ENCODE measurements at places on chromosomes 13 and 19.
A peak's percentile ranks its signal among the peaks of the same experiment; 100 is the strongest.

DNA sequence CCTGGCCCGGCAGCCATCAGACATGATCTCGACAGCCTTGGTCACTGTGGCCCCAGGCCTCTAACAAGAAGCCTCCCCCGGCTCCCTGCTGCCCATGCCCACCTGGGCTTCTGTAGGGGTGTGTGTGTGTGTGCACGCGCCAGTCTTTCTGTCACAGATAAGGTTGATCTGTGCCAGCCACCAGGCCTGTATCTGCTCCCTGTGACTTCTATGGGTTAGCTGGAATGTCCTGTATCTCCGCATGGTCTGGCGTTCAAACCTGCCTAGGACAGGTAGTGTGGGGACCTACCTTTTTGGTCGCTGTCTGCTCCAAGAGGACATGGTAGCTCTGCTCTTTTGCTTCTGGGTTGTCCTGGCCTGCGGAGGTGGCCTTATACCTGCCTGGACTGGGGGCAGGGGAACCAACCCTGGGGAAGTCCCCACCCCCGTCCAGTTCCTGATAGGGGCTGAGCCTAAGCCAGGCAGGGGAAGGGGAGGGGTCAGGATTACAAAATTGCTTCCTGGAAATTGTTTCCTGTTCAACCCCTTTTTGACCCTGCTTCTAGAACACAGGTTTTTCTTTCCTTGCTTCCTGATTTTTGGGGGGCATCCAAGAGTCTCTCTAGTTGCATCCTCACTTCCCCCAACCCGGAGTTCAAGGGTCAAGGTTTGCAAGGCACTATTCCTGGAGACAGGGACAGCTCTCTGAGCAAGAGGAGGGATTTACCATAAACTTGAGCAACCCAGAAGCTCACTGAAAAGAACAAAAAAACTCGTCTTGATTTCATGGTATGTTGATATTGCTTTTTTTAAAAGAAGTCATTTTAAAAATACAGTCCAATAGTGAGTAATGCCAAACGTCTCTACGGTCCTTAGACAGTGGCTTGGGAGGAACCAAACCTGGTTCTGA lies at the start of gene LRG1:
LRG1 (minus strand) TSS at position 344 of the 889 bp plus-strand sequence; CDS start at position 321, 23 bp downstream.
- DNase-seq, result no peak

DNA sequence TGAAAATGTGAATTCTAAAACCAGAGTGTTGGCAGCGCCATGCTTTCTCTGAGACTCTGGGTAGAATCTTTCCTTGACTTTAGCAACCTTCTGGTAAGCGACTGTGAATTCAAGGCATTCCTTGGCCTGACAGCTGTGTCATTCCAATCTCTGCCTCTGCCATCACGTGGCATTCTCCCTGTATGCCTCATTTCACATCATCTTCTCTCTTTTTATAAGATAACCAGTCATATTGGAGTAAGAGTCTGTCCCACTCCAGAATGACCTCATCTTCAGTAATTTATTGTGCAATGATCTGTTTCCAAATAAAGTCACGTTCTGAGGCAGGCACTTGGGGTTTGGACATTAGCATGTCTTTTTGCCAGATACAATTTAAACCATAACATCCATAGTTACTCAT lies 103.4 kb upstream of the POSTN start:
- DNase-seq, result no peak

DNA sequence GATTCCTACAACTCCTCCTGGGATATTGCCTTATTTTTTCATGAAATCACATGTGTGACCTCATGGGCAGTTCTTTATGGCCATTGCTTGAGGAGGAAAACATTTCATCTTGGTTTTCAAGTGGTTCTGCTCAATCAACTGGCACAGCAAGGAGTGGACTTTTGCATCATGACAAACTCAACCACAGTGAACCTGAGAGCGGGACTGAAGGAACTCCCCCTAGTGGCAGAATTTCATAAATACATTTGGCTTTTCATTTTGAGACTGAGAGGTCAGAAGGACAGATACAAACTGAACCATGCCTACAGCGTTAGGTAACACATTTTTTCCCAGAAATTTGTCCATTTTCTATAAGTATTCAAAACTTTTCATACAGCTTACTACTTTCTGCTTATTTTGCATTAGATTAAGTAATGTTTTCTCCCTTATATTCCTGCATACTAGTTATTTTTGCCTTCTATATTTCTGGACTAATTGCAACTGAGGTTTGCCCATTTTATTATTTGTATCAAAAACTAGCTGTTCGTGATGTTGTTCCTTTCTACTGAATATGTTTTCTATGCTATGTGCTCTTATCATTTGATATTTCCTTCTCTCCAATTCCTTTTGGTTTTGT lies 13.4 kb upstream of the SIGLEC12 start:
- DNase-seq, result peak; percentile 50

DNA sequence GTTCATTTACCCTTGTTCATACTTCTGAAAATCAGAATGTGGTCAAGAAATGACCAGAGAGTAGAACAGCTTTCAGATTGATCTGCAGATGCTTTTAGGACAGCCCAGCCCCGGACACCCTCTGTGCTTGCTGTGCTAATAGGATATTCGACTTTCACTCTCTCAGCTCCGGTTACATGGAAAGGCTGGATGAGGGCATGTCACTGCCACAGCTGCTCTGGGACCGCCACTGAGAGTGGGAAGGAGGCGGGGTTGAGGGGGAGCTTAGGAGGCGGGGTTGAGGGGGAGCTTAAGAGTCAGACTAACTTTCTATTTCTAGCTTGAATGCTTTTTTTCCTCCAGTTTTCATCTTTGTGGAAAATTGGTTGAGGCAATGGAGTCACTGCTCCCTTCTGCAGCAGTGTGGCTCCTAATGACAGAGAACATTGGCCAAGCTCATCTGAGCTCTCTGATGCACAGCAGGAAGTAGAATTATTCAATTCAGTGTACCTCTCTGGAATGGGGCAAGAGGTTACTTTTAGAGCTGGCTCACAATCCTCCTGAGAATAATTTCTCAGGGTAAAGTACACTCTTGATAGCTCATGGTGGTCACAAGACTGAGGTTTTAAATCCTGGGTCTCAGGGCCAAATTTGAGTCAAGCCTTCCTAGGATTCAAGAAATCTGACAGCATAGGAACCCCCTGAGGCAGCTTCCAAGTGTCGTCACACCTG lies 74.6 kb upstream of the NPAS1 start:
- DNase-seq, result no peak

GRCh38 chr13:32056316-32056715 lies 24.7 kb downstream of the FRY start:
- DNase-seq, result no peak

- DNase-seq, result no peak
These were observed 236.2 kb upstream of the HTR2A start for GRCh38 chr13:47133011-47133445.

- DNase-seq, result no peak
These were observed 38.0 kb downstream of the TPT1 start for GRCh38 chr13:45303026-45303425.

DNA sequence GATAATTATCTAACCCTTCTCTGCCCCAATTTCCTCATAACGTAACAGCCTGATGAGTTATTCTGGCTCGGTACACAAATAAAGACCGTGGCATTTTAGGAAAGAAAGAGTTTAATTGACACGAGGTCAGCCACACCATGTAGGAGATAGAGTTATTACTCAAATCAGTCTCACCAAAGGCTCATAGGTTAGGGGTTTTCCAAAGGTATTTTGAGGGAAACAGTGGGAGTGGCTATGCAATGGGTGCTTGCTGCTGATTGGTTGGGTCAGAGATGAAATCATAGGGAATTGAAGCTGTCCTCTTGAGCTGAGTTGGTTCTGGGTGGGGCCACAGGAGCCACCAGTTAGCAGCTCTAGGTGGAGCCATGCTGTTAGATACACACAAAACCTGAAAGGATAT lies 137.5 kb downstream of the FREM2 start:
- no peak for DNase-seq

DNA sequence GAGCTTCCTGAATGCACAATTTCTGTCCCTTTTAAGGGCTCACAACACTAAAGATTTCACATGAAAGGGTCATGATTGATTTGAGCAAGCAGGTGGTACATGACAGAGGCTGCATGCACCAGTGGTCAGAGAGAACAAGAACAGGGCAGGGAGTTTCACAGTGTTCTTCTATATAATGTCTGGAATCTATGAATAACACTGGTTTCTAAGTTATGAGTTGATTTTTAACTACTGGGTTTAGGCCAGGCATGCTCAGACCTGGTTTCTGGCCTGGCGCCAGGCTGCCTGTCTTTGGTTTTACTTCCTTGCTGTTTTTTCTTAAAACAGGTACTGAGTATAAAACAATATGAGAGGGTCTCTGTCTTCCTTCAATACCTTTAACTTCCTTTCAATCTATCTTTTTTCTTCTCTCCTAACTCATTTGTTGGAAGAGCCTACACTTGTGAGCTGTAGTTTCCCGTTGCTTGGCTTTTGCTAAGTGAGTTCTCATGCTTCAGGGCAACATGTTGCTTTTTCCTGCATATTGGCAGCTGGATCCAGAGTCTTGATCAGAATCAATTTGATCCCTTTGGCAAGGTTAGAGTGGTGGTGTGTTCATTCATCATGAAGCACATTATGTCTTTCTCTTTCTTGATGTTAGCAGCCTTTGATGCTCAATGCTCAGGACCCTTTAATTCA lies 38.5 kb upstream of the FGF14 start:
- DNase-seq, result no peak

- DNase-seq, result no peak
These were observed 79.6 kb upstream of the DOCK9 start for GRCh38 chr13:99057310-99057975.

GRCh38 chr19:35267353-35267817 lies 1.4 kb upstream of the USF2 start:
- peak; percentile 52 for DNase-seq
